Activated T-cell treated with anti-CD3 and anti-CD28 coated beads, Interleukin-2, amount 50 U/mL, for 4 hours (primary cell): ENCODE measurements at places on chromosomes 16 and 17. TPM values are rescaled to one million over a fixed set of nuclear protein-coding genes. Genes with fewer than 3 reads are reported as not detected.
A peak's percentile ranks its signal among the peaks of the same experiment; 100 is the strongest.

Gene CLEC3A
- total RNA-seq = not detected

Gene VASN
- total RNA-seq = 0.46 TPM

Gene GPRC5B
- total RNA-seq = 0.40 TPM

GRCh38 chr16:57852189-57852588, 49.9 kb upstream of the KIFC3 start:
- DNase-seq = no peak

DNA sequence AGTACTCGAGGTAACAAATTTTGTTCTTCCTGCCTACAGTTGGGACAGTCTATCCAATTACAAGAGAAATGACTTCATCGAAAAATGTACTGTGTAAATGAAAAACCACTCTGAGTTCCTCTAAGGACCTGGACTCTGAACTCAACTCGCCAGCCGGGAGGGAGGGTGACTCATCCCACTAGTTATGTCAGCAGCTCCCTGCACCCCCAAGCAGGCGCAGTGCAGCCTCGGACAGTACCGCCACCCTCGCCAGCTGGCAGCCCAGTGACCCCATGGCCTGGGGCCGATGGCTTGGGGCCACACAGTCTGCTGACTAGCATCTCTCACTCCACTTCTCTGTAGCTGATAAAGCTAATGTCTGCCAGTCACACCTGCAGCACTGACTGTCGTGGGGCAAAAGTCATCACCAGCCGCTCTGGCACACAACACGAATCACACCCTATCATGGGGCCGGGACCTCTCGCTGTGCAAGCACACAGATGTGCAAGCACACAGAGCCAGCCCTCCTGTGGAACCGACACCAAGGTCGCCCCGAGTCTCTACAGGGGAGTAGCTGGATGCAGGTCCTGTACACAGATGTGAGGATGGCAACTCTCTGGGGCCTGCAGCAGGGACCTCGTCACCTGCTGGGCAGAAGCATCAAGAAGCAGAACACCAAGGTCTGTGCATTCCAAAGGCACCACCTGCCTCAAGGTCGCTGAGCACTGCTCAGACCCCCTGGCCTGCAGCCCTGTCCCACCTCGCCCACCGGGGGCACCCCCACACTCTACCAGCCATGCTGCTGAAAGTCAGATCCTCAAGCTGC, 5.7 kb downstream of the CSNK1D start:
- DNase-seq = peak; percentile 50

DNA sequence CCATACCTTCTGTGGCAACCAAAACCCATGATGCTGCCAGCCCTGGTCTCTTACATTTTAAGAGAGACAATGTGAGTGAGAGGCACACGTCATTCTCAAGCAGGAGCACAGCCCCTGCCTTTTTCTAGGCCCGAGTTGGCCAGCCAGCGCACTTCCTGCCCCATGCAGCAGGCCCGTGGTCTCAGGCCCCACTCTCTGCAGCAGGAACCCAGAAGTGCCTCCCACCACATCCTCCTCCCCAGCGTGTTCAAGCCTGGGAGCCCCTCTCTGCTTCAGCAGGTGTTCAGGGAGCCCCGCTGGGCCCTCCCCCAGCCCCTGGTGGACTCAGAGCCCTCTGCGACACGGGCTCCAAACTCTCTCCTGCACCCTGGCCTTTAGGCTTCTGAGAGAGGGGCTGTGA, 30.5 kb downstream of the ITGAE start:
- no peak for DNase-seq

DNA sequence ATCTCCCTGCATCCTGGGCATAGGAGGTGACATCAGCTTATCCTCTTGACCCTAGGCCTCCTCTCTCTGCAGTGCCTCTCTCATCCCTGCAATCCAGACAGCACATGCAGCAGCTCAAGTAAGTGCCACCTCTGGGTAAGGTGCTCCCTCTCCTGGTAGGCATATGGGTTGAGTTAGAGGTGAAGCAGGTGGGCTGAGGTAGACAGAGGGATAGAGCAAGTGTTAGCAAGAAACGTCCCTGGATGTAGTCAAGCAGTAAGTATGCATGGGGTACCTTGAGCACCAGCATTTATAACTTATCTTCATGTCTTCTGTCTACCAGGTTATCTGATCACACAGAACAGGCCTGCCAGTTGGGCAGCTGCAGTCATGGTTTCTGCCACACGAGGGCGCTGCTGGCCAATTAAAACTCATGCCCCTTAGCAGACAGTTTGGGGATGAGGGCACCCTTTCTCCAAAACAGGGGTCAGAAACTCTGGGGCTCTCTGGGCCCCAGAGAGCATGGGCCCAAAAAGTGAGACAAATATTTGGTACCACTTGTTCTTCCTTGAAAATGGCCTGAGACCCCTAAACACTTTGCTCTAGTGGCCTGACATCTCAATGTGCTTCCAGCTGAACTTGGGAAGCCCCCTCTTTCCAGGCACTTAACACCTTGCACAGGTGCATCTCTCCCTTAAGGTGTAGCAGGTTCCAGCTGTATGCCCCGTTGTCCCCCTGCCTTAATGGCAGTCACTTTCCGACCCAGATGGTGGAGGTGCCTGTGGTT, 59.8 kb downstream of the NEUROD2 start:
- DNase-seq = peak; percentile 76

- no peak for DNase-seq
These were observed 27.2 kb upstream of the CEP20 start for GRCh38 chr16:15915555-15916081.

- DNase-seq = no peak
These were observed 2.6 kb upstream of the RARA start for GRCh38 chr17:40306395-40306794.

GRCh38 chr17:34826332-34826731, 134.9 kb downstream of the CCT6B start:
- DNase-seq = no peak
